GM23248 (cell line): ENCODE measurements at places on chromosomes 3 and 15.

DNA sequence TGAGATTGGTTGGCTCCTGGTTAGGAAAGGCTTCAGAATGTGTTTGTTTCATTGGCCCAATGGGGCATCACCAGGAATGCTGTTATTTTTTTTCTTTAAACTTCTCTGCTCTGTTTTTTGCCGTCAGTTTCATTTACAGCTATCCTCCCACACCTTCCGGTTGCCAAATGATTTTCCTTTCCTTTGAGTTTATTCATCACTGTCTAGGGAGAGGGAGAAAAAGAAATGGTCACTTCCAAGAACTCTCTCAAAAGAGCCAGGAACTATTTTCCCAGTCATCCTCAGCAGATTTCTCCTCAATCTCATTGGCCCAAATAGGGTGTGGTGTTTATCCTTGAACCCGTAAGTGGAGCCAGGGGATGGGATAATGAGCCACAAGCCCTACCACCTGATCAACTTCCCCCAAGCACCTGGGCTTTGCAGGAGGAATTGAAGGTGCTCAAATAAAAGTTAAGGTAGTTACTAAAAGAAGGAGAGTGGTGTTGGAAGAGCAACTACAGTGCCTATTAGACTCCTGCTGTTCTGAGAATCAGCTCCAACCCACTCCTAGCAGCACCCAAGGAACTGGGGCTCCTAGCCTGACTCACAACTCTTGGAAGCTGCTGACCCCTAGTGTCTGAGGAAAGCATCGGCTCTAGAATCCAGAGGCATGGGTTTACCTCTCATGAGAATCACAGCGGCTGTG, 183.8 kb upstream of the IL12A start:
- peak; percentile 94 for DNase-seq

DNA sequence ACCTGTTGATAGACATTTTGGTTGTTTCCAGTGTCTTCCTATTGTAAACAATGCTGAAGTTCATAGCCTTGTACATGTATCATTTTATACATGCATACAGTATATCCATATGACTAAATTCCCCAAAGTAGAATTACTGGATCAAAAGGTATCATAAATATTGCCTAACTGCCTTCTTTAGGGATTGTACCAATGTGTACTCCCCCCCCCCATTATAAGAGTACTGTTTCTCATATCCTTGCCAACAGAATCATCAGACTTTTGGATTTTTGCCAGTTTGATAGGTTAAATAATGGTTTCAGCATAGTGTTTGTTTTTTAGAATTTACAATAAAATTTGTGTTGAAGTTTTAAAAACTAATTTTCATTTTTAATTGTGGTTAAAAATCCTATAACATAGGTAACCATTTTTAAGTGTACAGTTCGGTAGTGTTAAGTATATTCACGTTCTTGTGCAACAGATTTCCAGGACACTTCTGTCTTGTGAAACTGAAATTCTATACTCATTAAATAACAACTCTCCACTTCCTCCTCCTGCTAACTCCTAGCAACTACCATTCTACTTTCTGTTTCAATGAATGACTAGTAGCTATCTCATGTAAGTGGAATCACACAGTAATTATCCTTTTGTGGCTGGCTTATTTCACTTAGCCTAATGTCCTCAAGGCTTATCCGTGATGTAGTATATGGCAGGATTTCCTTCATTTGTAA, 30.8 kb upstream of the MAP3K13 start:
- peak; percentile 60 for DNase-seq

- DNase-seq = no peak
These were observed 578.8 kb downstream of the ROBO2 start for GRCh38 chr3:77618686-77619085.

DNA sequence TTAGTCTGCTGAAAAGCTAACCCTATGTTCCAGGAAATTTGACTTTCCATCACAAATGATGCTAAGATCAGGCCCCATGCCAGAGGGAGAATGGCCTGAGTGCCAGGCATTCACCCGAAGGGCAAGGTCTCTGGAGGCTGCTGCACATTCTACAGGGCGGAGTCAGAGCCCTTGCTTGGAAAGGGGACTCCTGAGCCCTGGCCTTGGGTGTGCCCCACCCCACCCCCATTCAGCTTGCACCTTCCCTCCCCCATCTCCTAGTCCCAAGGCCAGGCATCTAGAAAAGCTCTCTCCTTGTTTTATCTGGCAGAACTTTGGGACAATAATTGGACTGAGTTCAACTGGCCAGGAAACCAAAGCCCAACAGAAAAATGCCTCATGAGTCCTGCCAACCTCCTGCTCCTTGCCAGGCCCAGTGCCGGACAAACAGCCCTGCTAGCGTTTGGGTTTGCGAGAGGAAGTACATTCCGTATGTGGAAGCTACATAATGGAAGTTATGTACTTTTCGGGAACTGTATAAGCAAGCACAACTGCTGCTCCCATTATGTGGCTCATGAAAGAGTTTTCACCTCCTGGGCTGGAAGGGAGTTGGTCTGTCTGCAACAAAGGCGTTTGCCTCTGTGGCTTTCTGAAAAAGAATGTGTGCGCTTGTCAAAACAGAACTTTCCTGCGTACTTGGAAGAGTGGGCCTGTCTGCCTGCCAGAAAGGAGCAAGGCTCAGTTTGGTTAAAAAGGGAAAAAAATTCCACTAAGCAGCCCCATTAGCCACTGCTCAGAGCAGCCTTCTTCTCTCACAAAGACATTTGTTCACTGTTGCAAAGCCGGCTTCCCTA, 321.5 kb upstream of the CTNNB1 start:
- peak; percentile 30 for DNase-seq

DNA sequence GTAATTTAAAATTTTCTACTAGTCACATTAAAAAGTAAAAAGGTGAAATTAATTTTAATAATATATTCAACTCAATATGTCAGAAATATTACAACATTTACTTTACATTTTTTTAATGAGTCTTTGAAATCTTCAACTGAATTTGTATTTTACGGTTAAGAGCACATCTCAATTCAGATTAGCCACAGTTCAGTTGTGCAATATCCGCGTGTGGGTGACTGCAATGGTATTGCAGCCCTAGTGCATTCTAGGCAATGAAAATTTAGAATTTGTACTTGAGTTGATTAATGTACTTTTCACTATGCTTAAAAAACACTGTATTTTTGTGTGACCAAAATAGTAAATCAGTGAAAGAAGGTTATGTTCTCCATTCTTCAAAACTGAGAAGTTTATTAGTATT, 57.3 kb downstream of the CEP63 start:
- no peak for DNase-seq

- DNase-seq = no peak
These were observed 236.5 kb downstream of the RPLP1 start for GRCh38 chr15:69689133-69689532.

GRCh38 chr3:69313251-69313650, 72.6 kb downstream of the FRMD4B start:
- DNase-seq = no peak

GRCh38 chr3:149153402-149153801, 24.0 kb downstream of the HPS3 start:
- DNase-seq = no peak

DNA sequence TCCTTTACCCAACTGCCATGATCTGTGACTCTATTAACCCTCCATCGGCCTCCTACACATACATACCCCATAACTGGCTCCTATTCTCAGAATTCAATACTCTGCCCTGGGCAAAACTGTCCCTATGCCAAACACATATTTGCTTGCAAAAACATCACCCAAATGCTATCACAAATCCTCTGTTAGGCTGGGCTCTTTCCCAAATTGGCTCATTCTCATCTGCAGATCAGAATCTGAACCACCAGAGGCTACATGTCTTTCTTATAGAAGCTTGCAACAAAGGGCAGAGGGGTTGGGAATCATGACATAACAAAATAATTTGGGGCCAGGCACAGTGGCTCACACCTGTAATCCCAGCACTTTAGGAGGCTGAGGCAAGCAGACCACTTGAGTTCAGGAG, 45.4 kb upstream of the GOLM2 start:
- peak; percentile 20 for DNase-seq

DNA sequence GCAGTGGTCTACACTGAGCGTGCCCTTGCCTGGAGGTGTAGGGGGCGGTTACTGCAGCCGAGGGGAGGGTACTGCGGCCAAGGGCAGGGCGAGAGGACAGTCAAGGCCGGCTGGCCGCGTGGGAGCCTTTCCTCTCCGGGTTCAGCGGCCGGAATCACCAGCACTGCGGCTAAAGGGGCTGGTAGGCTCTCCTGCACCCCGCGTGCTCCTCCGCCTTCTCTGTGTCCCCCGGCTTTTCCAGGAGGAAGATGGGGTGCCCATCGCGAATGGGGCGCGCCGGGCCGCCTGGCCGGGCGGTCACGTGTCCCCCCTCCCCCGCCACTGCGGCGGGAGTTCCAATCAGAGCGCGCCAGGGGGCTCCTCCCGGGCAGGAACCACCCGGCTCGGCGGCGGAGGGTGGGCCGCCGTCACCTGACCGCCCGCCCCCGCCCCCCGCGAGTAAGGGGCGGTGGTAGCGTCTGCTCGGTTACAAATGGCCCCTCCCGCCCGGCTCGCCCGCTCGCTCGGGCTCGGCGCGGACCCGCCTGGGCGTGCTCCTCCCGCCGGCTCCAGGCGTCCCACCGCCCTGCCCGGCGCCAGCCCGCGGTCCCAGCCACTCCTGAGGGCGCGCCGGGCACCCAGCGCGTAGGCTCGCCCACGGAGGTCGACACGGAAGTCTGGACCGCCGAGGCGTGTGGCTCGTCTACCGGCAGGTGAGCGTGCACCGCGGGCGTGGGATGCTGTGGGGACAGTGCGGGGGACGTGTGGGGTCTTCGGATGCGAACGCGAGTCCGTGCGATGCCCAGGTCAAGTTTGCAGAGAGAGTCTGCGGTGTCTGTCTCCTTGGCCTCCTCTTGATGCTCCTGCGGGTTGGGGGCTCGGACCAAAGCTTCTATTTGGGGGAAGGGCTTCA, 242.6 kb upstream of the TOPAZ1 start:
- DNase-seq = peak; percentile 64

- DNase-seq = no peak
These were observed 16.3 kb upstream of the FBLN2 start for GRCh38 chr3:13532631-13533030.

DNA sequence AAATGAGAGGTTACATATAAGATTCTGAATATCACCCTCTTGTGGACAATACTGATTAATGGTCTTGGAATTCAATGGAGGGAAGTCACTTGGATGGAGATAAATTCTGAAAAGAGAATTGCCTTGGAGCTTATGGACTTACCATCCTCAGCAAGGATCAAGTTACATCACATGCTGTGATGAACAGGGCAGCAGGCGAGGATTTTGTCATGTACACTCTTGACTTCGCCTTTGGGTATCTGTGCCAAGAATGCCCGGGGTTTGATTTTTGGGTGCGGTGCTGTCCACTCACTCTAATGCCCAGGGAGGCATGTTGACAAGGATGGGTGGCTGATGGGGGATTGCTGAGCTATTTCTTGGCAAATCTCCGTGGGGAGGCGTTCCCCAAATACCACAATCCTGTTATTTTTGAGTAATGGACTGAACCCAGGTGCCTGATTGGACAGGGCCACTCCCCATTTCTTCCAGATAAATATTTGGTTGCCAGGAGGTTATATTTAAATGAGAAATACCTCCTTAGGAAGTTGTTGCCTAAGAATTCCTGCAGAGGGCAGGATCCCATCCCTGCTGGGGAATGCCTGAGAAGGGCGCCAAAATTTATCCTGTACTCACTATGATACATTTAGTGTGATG, 96.3 kb downstream of the TPRG1 start:
- peak; percentile 57 for DNase-seq

GRCh38 chr3:61783993-61784718, 222.8 kb downstream of the PTPRG start:
- DNase-seq = peak; percentile 76

GRCh38 chr3:128404276-128405068, 62.2 kb downstream of the DNAJB8 start:
- DNase-seq = no peak

GRCh38 chr15:97706059-97706458, 254.4 kb upstream of the ARRDC4 start:
- no peak for DNase-seq

- peak; percentile 80 for DNase-seq
These were observed 40.6 kb downstream of the PRICKLE2 start for GRCh38 chr3:64184621-64185020.

DNA sequence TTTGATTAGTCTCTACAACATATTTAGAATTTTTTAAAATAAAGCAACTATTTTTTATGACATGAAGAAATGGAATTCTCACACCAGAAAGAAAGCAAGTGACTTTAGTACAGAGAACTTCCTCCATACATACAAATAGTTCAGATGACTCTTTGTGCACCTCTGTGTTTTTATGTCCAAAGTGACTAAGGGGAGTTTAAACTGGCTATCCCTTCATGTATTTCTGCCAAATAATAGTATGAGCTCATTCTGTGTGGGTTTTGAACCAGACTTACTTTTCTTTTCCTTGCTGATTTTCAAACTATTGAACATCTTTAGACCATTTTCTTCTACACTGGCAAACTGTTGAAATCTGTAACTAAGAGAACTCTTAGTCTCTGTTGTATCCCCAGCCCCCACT, 196.3 kb downstream of the EPHA3 start:
- DNase-seq = peak; percentile 72

GRCh38 chr3:17322106-17322793, 420.2 kb downstream of the TBC1D5 start:
- no peak for DNase-seq

DNA sequence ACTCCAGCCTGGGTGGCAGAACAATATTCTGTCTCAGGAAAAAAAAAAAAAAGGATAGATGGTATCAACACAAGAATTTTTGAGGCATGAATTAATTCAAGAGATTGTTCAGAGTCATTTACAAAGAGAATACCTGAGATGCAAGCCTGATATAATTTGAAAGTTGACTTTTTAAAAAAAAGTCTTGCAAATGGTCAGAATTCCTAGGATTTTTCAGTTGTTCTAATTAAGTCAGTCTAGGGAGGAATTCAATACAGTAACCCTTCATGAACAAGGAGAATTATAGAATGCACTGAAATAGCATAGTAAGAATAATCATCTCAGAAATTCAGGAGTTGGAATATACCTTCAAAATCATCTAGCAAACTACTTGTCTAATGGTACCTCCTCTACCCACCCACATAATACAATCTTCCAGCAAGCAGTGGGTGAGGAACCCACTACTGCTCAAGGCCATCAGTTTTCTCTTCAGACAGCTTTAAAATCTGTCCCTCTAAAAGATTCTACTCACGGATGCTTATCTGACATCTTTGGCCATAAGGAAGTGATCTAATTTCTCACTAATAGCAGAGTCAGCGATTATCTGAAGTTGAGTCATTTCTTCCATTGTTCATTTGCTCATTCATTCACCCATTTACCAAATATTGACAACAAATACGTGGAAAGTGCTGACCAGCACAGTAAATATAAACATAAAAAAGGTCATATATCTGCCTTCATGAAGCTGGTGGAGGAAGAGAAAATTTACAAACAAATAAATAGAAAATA, 159.6 kb downstream of the GREM1 start:
- peak; percentile 68 for DNase-seq

- no peak for DNase-seq
These were observed 157.0 kb downstream of the FGF12 start for GRCh38 chr3:192570315-192570714.

DNA sequence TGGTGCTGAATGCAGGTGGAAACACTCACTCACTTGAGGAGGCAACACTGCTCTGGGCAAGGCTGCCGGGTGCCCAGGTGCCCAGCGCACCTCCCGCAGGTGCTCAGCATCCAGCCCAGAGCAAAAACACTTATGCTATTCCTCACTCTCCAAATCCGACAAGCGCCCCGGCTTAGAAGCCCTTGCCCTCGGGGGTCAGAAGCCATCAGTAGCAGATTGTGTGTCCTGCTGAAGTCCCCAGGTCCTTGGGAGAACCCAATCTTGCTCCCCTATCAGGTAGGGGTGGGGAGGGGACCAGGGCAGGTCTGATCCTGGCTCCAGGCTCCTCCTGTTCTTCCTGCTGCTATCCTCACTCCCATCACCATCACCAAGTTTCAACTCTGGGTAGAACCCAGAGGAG, 46.7 kb downstream of the TLE3 start:
- no peak for DNase-seq

- DNase-seq = peak; percentile 15
These were observed 3.8 kb upstream of the TIMMDC1 start for GRCh38 chr3:119494597-119494996.
